Pancreas (tissue), 10 donors: ENCODE measurements at places on chromosomes 11 and 22. TPM values are rescaled to one million over a fixed set of nuclear protein-coding genes. Genes with fewer than 3 reads are reported as not detected.

DNA sequence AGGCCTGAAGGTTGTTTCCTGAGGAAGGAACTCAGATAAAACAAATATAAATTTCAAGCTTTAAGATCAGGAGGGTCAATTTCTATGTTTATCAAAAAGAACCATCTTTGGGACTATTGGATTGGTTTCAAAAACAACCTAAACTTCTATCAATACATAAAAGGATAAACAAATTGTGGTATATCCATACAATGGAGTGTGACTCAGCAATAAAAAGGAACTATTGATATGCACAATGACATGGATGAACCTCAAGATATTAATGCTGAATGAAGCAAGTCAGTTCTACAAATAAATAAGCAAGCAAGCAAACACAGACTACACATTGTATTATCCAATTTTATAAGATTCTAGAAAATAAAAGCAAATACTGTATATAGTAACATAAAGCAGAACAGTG, 11.1 kb upstream of the CLPB start:
- H3K36me3 ChIP-seq = no peaks in the 10 kb centered on the region
- H3K4me3 ChIP-seq = no peak overlapping the region
- no peaks in the 10 kb centered on the region for H3K27me3 ChIP-seq
- no peaks in the 10 kb centered on the region for H3K4me1 ChIP-seq
- H3K27ac ChIP-seq = no peak overlapping the region

- DNase-seq = no peak
- no peaks in the 10 kb centered on the region for H3K27me3 ChIP-seq
- H3K4me1 ChIP-seq = no peaks in the 10 kb centered on the region
Observed at GRCh38 chr11:120074076-120074475, 63.8 kb downstream of the TRIM29 start.

- H3K27me3 ChIP-seq = no peaks in the 10 kb centered on the region
- H3K36me3 ChIP-seq = peaks cover 11% of the 10 kb centered on the region
- H3K4me3 ChIP-seq = no peak overlapping the region
- peaks cover 4% of the 10 kb centered on the region for H3K4me1 ChIP-seq
- no peak for DNase-seq
Observed at GRCh38 chr11:61298663-61299244, 3.6 kb upstream of the VWCE start.

GRCh38 chr11:86676533-86677154, 4.2 kb upstream of the ME3 start:
- H3K4me3 ChIP-seq = no peak overlapping the region
- DNase-seq = no peak
- H3K27ac ChIP-seq = no peak overlapping the region
- no peaks in the 10 kb centered on the region for H3K36me3 ChIP-seq
- H3K27me3 ChIP-seq = no peaks in the 10 kb centered on the region
- H3K4me1 ChIP-seq = no peaks in the 10 kb centered on the region

DNA sequence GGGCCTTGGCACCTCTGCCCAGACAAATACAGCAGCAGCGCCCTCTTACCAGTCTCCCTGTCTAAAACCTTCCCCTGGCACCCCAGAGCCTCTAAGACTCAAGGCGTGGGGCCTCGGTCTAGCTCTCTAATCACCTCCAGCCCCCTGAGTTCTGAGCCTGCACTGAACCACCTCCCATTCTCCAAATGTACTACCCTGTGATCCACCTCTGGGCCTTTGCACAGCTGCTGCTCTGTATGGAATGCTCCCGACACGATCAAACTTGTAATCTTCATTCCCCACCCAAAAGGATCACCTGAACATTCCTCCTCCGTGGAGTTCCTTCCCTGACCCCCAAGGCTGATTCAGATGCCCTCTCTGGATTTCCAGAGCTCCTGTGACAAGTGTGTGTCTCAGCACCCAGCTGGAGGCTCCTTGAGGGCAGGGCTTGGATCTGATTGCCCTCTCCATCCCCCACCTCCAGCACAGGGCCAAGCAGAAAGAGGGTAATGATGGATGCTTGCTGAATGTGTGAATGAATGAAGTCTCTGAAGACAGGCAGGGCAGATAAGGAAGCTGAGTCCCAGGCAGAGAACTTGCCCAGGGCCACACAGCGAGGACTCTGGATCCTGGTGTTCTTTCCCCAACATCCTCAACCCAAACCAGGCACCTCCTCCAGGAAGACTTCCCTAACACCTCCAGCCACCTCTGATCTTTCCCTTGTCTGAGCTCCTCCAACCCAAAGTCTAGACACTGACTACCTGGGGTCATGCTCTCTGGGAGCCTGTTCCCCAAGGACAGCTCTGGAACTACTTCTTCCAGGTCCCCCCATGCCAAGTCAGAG, 18.3 kb downstream of the STARD10 start:
- no peak overlapping the region for H3K4me3 ChIP-seq
- peaks cover 72% of the 10 kb centered on the region for H3K4me1 ChIP-seq
- H3K27me3 ChIP-seq = no peaks in the 10 kb centered on the region
- no peaks in the 10 kb centered on the region for H3K36me3 ChIP-seq
- peak overlapping the region; percentile 66 for H3K27ac ChIP-seq

- DNase-seq = no peak
- no peak overlapping the region for H3K4me3 ChIP-seq
- H3K27me3 ChIP-seq = peaks cover 4% of the 10 kb centered on the region
Observed at GRCh38 chr11:32168924-32169323, 78.0 kb downstream of the RCN1 start.

- H3K36me3 ChIP-seq = no peaks in the 10 kb centered on the region
- H3K27ac ChIP-seq = no peak overlapping the region
- no peaks in the 10 kb centered on the region for H3K27me3 ChIP-seq
Observed at GRCh38 chr22:43878831-43879550, 12.8 kb downstream of the PNPLA5 start.

DNA sequence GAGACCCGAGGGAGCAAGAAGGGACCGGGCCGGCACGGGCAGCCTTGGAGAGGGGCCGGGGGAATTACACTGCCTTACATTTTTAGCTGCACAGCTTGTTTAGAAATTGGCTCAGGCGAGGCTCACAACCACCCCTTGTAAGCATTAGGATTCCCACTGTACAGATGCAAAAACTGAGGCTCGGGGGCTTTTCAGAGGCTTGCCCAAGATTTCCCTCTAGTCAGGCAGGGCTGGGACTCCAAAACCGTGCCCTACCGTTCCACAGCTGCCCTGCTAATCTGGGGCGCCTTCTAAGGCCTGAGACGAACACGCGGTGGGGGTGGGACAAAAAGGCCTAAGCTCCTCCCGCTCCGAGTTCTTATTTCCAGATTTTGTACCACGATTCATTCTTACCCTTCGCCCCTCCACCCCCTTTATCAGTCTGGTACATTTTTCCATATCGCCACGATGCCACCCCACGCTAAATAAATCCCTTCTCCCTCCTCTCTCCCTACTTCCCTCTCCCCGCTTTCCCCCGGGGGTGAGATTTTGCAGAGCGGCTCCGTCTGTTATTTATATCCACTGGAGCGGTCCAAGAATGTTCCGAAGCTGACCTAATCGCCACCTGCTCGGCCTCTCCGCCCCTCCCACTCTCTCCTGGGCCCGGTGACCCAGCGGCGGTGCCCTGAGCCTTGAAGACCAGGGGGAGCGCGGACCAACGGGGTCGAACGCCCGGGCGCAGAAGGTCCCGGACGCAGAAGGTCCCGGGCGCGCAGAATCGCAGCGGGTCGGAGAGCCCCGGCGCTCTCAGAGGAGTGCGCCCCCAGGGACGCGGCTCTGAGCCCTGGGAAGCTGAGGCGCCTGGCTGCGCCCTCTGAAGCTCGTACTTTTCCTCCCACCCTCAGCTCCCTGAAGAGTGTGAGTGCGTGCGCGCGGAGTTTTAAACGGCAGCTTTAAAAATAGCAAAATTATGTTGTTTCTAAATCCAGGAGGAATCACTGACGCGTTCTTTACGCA, 764 bp upstream of the PACSIN3 start:
- H3K4me1 ChIP-seq = peaks cover 14% of the 10 kb centered on the region
- H3K27ac ChIP-seq = peak overlapping the region; percentile 78
- H3K27me3 ChIP-seq = no peaks in the 10 kb centered on the region
- peak; percentile 74 for DNase-seq
- peak overlapping the region; percentile 84 for H3K4me3 ChIP-seq

DNA sequence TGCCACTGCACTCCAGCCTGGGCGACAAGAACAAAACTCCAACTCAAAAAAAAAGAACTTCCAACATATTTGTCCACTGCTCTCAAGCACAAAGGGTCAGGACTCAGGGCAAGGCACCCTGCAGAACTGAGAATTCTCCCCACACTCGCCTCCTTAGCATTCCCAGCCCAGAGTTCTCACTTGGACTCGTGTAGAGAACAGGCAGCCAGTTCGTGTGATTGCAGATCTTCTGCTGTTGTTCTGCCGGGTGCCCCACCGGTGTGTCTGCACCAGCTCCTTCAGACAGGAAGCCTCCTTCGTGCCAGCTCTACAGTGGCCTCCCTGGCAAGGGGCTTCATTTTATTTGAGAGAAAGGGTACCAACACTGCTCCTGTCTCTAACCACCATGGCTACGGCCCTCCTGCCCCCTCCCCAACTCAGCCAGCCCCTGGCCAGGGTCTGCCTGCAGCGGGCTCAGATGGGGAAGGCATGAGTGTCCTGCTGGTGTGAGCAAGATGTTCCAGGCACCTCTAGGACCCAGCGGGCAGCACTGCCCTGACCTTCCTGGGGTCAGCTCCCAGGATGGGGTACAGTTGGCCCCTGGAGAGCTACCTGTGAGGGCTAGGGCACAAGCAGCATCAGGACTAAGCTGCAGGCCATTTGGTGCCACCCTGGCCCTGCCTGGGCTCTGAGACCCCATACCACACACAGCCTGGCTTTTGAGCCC, 19.5 kb upstream of the SCGB1A1 start:
- no peak for DNase-seq
- H3K27ac ChIP-seq = no peak overlapping the region
- no peaks in the 10 kb centered on the region for H3K36me3 ChIP-seq
- no peaks in the 10 kb centered on the region for H3K27me3 ChIP-seq
- no peak overlapping the region for H3K4me3 ChIP-seq

DNA sequence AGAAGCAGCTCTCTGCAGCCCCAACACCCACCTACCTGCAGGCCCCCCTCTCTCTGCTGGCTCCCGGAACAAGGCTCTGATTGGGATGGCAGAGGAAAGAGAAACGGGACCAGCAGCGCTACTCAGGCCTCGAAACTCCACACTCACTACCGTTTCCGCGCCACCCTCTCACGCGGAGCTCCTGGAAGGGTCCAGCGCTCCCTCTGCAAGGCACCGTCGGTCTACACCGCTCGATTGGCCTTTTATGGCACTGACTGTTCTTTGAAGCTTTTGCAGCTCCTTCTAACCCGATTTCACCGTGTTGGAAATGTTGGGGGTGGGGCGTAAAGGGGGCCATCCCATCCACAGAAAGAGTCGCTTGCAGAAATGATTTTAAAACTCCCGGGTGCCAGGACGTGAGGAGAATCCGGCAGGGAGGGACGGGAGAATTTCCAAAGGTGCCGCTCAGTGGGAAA, 323 bp upstream of the PANX1 start:
- no peaks in the 10 kb centered on the region for H3K36me3 ChIP-seq
- no peak for DNase-seq
- peak overlapping the region; percentile 80 for H3K4me3 ChIP-seq
- no peaks in the 10 kb centered on the region for H3K27me3 ChIP-seq

DNA sequence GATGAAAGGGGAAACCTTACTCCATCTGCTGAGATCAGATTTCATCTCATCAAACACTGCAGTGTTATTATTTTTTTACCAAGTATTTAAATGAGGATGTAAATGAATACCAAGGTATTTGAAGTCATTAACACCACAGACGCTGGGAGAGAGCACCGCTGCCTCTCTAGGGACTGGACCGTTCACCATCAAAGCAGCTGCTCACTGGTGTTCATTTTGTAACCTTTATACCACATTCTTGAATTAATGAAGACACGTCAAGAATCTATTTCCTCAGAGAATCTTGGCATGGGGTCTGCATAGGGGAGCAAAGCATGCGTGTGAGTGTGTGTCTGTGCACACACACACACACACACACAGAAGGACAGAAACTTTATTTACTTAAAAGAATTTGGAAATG, 15.6 kb downstream of the SIAE start:
- no peak for DNase-seq
- H3K4me3 ChIP-seq = no peak overlapping the region
- H3K4me1 ChIP-seq = no peaks in the 10 kb centered on the region
- H3K36me3 ChIP-seq = no peaks in the 10 kb centered on the region
- no peaks in the 10 kb centered on the region for H3K27me3 ChIP-seq

GRCh38 chr11:72274435-72274834, 30.5 kb upstream of the PHOX2A start:
- H3K4me1 ChIP-seq = no peaks in the 10 kb centered on the region
- H3K4me3 ChIP-seq = no peak overlapping the region
- no peak for DNase-seq
- peaks cover 4% of the 10 kb centered on the region for H3K27me3 ChIP-seq
- no peak overlapping the region for H3K27ac ChIP-seq
- H3K36me3 ChIP-seq = no peaks in the 10 kb centered on the region

DNA sequence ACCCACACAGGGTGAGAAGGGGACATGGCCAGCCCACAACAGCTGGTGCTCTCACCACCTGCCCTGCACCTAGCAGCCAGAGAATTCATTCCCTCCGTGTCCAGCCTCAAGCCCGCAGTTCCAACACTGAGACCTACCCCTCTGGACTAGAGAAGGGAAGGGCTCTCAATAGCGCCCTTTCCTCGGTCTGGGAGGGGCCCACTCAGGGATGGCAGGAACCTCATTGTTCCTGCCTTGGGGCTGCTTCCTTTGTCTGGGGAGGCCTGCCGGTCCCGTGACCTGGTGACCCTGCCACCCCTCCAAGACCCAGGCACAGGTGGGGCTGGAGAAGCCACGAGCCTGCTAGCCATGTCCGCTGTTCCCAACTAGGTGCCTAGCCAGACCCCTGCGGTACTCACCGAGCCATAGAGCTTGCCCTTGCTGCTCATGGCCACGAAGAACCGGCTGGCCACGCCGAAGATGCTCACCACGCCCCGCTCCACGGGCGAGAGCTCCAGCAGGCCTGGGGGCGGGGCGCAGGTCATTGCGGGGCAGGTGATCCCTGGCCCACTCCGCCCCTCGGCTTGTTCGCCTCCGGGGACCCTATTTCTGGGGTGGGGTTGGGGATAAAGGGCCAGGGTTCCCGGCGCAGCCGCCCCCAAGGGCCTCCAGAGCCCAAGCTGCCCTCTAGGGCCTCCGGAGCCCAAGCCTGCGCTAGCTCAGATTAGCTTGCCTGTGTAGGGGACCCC, 1.4 kb downstream of the FGF4 start:
- H3K4me1 ChIP-seq = no peaks in the 10 kb centered on the region
- H3K27me3 ChIP-seq = no peaks in the 10 kb centered on the region
- no peak overlapping the region for H3K27ac ChIP-seq

The TSPAN32 gene
- total RNA-seq = not detected

The C11orf42 gene
- total RNA-seq = not detected

The PYGM gene
- 0.37 TPM for total RNA-seq

The CCDC188 gene
- total RNA-seq = 0.44 TPM

The POTEH gene
- not detected for total RNA-seq

The CARNS1 gene
- total RNA-seq = 0.58 TPM

The KRTAP5-1 gene
- total RNA-seq = not detected

The SIK2 gene
- 18.4 TPM for total RNA-seq

The AGBL2 gene
- 1.3 TPM for total RNA-seq

The MTA2 gene
- 17.3 TPM for total RNA-seq

The RASD2 gene
- 0.35 TPM for total RNA-seq

The C11orf65 gene
- total RNA-seq = 0.50 TPM

The SLC5A12 gene
- not detected for total RNA-seq

The RPS6KA4 gene
- total RNA-seq = 8.7 TPM

The LMO2 gene
- total RNA-seq = 3.8 TPM

The CCDC81 gene
- total RNA-seq = 0.28 TPM

The BTBD18 gene
- total RNA-seq = not detected
